ENCODE measurements at places on chromosomes 2 and 18. TPM values are rescaled to one million over a fixed set of nuclear protein-coding genes. Genes with fewer than 3 reads are reported as not detected.
A peak's percentile ranks its signal among the peaks of the same experiment; 100 is the strongest.

The TUBA4A gene
- 12.9 TPM for total RNA-seq

The POTEI gene
- total RNA-seq, result 0.92 TPM

The COL4A3 gene
- total RNA-seq, result 0.18 TPM

DNA sequence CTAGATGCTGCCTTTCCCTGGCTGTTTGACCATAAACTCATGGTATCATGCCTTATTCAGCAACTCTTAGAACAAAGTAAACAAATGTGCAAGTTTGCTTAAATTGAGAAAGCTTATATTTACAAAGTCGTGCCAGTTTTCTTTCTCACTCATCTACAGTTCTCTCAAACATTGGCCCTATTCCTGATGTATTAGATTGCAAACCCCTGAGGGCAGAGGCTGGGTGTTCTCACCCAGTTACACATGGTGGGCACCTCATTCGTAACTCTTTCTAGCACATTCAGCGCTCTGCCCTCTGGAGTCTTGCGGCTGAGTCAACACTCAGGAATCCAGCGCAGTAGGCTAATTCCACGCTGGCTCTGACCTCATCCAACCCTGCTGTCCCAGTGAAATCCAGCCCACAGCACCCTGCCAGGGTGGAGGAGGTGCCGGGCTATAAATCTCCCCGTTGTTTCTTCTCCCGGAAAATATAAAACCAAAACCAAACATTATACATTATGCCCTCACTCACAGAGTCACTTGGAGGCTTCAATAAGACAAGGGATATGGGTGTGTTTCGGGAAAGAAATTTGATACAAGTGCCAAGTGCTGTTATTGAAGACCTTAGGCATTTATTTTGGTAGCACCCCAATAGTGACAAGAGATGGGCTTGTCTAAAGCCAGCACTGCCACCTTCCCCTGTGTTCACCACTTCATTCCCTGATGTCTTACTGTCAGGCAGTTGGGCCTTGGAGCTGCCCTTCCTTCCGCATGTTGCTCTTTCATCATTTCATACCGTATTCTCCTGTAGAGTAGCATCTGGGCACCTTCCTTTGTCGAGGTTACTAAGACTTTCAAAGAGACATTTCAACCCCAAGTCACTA, 287.4 kb downstream of the PRKCE start:
- H3K27me3 ChIP-seq, result no peaks in the 10 kb centered on the region
- H3K4me1 ChIP-seq, result peaks cover 50% of the 10 kb centered on the region
- H3K36me3 ChIP-seq, result no peaks in the 10 kb centered on the region
- peak overlapping the region; percentile 89 for H3K27ac ChIP-seq

The CFAP65 gene
- total RNA-seq, result 0.33 TPM

DNA sequence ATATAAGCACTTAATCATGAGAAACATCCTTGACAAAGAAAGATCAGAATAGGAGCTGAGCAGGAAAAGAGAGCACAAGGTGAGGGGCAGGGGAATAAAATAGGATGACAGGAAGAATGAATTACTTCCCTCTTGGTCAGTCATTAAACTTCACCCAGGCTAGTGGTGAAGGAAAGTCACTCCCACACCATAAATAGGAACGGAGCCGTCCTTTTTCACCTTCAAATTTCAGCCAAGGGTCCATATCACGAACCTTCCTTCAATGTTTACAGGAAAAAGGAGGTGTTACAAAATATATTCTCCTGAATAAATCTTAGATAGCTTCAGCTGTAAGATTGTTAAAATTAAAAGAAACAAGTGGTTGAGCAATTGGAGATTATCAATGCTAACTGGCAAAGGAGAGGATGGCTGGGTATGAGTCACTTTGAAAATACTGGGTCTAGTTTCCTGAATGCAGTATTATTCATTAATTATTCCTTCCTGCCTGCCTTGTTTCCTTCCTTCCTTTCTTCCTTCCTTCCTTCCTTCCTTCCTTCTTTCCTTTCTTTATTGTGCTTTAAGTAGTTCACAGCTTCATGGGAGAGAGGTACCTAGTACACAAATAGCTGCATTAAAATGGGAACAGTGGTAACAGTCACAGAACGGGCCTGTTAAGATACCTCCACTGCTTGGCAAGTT, 292.3 kb upstream of the ID2 start:
- H3K27me3 ChIP-seq, result no peaks in the 10 kb centered on the region
- no peaks in the 10 kb centered on the region for H3K4me1 ChIP-seq
- no peak overlapping the region for H3K4me3 ChIP-seq
- no peak overlapping the region for H3K27ac ChIP-seq

Data from Panc1 (cell line).